ENCODE measurements at places on chromosomes 1 and 21.

DNA sequence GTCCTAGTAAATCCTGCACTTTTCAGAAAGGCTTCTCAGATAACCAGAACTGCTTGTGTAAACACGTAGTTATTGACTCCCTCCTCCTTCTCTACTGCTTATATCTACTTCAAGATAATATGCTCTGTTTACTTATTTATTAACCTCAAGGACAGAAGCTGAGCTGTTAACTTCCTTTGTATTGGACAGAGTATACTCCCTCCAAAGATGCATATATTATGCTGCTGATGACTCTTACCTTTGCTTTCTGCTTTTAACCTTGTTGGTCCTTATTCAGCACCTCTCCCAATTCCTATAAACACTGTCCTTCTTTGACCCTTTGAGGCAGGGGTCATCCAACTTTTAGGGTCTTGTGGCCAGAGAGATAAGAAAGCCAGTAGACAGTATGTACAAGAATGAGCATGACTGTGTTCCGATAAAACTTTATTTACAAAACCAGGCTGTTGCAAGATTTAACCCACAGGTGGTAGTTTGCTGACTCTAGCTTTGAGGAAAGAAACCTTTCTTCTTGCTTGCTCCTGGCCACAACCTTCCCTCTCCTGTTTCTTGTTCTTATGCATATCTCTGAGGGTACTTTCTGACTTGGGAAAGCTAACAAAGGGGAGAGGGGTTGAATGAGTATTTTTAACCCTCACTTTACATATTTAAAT, 4.9 kb downstream of the TPM3 start:
- DNase-seq = peak; percentile 17

GRCh38 chr1:53585565-53585964, 126.4 kb downstream of the DMRTB1 start:
- no peak for DNase-seq

GRCh38 chr1:87706779-87707228, 378.1 kb downstream of the LMO4 start:
- DNase-seq = no peak

DNA sequence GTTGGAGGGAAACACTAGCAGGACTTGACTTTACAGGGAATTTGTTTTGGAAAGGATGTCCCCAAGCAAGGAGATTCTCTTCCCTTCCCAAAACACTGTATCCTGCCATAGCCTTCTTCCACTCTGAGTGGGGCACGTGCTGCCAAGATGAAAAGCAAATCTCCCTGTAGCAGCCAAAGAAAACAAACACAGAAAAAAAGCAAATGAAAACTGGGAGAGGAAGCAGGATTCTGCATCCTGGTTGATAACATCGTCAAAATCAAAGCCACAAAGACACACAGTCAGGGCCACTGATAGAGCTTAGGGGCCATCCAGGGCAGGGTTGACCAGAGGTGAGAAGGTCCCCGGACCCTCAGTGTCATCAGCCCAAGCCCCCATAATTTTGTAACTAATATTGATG, 16.0 kb upstream of the MTARC2 start:
- DNase-seq = peak; percentile 1

DNA sequence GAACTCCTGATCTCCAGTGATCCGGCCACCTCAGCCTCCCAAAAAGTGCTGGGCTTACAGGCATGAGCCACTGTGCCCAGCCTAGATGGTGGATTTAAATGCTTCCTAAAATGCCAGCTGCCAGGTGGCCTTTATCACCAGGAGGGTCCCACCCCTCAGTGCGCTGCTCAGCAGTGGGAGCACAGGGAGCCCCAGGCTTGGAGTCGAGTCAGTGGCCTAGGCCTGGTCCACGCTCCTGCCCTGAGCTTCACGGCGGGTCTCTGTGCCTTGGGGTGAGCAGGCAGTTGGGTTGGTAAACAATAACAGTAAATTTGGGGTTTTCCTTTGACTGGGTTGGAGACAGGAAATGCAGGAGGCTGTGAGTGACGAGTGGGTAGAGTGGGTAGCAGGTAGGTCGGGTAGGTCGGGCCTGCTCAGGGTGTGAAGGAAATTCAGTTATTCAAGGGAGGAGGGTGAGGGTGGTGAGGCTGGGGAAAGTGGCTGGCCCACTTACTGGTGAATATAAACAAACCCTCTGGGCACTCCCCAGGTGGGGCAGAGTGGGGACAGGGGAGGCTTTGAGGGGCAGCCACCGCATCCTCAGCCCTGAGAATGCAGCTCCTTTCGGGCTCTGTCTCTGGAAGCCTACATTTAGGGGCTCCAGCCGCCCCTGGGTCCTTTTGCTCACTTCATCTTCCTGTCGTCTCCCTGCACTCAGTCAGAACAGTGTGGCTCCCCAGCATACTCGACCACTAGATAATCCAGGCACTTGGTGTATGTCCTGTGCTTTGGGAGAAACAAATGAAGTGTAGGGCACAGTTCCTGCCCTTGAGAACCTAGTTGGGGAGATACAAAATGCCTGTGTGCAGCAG, 33.5 kb upstream of the IL19 start:
- DNase-seq = no peak

DNA sequence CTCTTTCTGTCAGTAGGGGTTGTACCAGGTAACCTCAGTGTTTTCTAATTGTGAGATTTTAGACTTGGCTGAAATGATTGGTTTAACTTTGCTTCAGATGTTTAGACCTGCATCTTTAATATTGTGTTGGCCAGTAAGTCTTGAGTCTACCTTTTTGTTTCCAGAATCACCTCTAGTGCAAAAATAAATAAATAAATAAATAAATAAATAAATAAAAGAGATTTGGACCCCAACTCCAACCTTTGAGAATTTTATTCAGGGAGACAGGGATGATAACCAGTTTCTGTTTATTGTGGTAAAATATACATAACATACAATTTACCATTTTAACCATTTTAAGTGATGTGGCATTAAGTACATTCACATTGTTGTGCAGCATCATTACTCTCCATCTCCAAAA, 64.4 kb downstream of the RAVER2 start:
- DNase-seq = no peak

DNA sequence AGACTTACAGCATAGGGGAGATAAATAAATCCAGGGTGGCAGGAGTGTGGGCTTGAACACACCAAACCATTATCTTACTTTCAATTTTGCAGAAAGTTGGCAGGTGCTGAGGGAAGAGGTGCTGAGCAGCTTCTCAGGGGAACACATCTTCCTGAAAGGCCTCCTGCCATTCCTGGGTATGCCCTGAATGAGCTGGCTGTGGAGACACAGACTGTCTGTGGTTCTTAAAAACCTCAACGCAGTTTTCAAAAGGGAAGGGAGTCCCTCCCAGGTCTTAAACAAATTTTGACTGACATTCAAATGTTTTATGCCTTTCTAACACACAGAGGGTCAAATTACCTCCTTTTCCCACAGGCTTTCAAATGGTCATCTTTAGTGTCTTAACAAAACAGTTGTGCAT, 166.9 kb downstream of the TNFSF18 start:
- no peak for DNase-seq

DNA sequence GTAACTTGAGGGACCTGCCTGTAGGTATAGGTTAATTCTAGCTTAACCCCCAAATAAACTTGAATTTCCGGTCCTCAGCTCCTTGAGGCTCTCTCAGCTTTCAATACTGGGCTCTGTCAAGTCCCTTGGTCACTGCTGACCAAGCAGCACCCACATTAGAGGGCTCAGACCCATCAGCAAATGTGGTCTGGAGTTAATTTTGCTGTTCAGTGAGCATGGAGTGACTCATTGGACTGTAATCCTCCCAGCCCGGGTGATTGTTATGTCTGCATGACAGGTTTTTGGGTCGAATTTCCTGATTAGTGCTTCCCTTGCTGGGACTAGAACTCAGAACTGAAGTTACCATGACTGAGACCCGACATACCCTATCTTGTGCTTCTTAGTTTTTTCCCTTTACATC, 130.6 kb downstream of the URB2 start:
- DNase-seq = no peak

- no peak for DNase-seq
These were observed 568.3 kb upstream of the ADGRL2 start for GRCh38 chr1:81232420-81232819.

DNA sequence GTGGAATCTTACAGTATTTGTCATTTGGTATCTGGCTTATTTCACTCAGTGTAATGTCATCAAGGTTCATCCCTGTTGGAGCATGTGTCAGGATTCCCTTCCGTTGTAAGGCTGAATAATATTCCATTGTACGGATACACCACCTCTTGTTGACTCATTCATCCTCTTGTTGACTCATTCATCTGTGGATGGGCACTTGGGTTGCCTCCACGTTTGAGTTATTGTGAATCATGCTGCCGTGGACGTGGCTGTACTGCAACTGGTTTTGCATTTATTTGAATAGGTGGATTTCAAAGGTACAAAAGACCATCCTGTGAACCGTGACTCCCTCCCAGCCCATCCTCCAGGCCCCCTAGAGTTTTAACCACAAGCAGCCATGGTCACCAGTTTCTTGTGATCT, 11.9 kb upstream of the TCP10L start:
- peak; percentile 10 for DNase-seq

GRCh38 chr1:110200666-110201065, 9.4 kb upstream of the KCNC4 start:
- no peak for DNase-seq

GRCh38 chr1:45608175-45609156, 15.4 kb downstream of the CCDC17 start:
- DNase-seq = no peak
